ENCODE measurements at places on chromosomes 5 and 9.

GRCh38 chr9:112187404-112187803 is 12.3 kb upstream of the SUSD1 start:
- DNase-seq = no peak

- no peak for DNase-seq
Measured at GRCh38 chr9:87267251-87268070, 230.2 kb upstream of the DAPK1 start.

GRCh38 chr9:7910426-7911020 is 110.9 kb upstream of the DMAC1 start:
- DNase-seq = no peak

- no peak for DNase-seq
Measured at GRCh38 chr9:131423171-131423581, 29.3 kb downstream of the PRRC2B start.

- no peak for DNase-seq
Measured at GRCh38 chr5:38207343-38207742, 51.0 kb upstream of the EGFLAM start.
